Upper lobe of left lung (tissue), 6 donors: ENCODE measurements at places on chromosomes 5 and 9. TPM values are rescaled to one million over a fixed set of nuclear protein-coding genes. Genes with fewer than 3 reads are reported as not detected.

PCDHGA6 gene
- total RNA-seq: 7.3 TPM

ISL1 gene
- not detected for total RNA-seq

PLCXD3 gene
- 2.9 TPM for total RNA-seq

F2RL1 gene
- 9.7 TPM for total RNA-seq

COL15A1 gene
- total RNA-seq: 2.6 TPM

CAMK4 gene
- total RNA-seq: 1.9 TPM

C9orf43 gene
- 0.30 TPM for total RNA-seq

GABRG2 gene
- total RNA-seq: not detected

GAPT gene
- total RNA-seq: 1.8 TPM

PLAC8L1 gene
- total RNA-seq: not detected

DNA sequence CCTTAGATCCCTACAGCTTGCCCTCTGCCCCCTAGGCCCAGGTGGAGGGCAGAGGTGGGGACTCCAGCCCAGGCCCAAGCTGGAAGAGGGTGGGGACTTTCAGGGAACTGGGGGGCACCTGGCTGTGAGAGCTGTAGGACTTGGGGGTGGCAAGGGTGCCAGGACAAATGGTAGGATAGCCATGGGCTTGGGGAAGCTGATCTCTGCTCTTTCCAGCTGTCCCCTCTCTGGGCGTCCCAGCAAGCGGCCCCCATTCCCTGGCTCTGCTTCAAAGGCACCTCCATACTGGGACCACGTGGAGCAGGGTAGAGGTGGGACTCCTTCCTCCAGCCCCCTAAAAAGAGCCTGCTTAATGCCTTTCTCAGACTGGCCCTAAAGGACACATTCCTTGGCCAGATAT lies 385 bp downstream of the LTC4S start:
- no peaks in the 10 kb centered on the region for H3K27me3 ChIP-seq
- no peak for DNase-seq
- H3K4me3 ChIP-seq: no peak overlapping the region
- H3K27ac ChIP-seq: peak overlapping the region; percentile 82

- no peaks in the 10 kb centered on the region for H3K27me3 ChIP-seq
- DNase-seq: peak; percentile 74
- no peak overlapping the region for H3K4me3 ChIP-seq
- no peaks in the 10 kb centered on the region for H3K4me1 ChIP-seq
- H3K36me3 ChIP-seq: peaks cover 96% of the 10 kb centered on the region
Measured at GRCh38 chr9:133103183-133103986, 17.7 kb downstream of the RALGDS start.

- H3K4me3 ChIP-seq: peak within 1 kb of the TSS; percentile 99
- peak; percentile 99 for DNase-seq
- H3K36me3 ChIP-seq: no peaks in the 10 kb centered on the region
- peak within 1 kb of the TSS; percentile 86 for H3K27ac ChIP-seq
- peaks cover 14% of the 10 kb centered on the region for H3K4me1 ChIP-seq
- no peaks in the 10 kb centered on the region for H3K27me3 ChIP-seq
Measured at GRCh38 chr5:62412549-62413329, at the start of gene IPO11. IPO11 (plus strand) TSS chr5:62412763; CDS start chr5:62437280, 24,517 bp downstream.

- H3K4me1 ChIP-seq: peaks cover 19% of the 10 kb centered on the region
- no peak for DNase-seq
- no peaks in the 10 kb centered on the region for H3K27me3 ChIP-seq
- H3K36me3 ChIP-seq: no peaks in the 10 kb centered on the region
- no peak overlapping the region for H3K4me3 ChIP-seq
- peak overlapping the region; percentile 27 for H3K27ac ChIP-seq
Measured at GRCh38 chr9:113507256-113507655, 43.7 kb downstream of the RGS3 start.

DNA sequence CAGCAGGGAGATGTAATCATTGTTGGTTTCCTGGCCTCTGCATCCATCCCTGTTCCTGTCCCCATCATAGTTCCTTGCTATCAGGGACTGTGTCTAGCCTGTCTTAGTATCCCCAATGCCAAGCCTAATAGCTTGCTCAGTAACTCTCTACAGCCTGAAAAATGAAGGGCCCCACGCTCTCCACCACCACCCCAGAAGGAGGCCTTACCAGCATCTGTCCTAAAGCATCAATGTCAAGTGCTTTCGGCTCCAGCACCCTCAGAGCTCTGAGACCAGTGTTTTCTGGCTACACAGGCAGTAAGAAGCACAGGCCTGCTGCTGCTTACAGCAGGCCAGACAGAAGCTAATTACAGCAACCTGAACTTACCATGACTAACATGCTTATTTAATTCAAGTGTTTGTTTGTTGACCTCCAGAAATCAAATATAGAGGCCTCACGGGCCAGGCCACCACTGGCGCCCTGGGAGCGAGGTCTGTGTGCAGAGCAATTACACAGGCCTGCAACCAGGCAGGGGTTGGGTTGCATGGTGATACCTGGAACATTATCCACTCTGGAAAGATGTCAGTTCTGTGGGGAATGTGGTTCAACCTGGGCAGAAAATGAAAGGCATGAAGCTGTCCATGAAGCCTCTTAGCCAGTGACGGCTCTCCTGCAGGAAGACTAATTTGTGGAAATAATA lies 124.3 kb downstream of the SLC1A3 start:
- H3K27me3 ChIP-seq: no peaks in the 10 kb centered on the region
- no peaks in the 10 kb centered on the region for H3K4me1 ChIP-seq
- H3K36me3 ChIP-seq: no peaks in the 10 kb centered on the region
- no peak overlapping the region for H3K27ac ChIP-seq
- no peak for DNase-seq
- no peak overlapping the region for H3K4me3 ChIP-seq

DNA sequence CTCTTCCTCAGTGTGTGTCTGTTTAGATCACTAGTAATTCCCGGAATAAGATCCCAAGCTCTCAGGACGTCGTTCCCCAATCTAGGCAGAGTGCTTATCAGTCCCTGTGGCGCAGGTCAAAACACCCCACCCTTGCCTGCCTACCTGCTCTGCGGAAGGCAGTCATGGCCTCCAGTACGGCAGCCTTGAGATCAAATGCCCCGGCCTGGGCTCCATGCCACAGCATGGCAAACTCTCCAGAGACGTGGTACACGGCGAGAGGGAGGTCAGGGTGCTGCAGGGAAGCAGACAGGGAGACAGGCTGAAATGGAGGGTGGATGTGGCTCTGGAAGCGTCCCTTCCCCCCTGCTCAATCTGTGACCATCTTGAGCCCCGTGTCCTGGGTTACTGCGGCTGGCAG lies 12.0 kb upstream of the HDHD3 start:
- DNase-seq: no peak
- H3K4me1 ChIP-seq: no peaks in the 10 kb centered on the region
- H3K4me3 ChIP-seq: no peak overlapping the region
- H3K27ac ChIP-seq: no peak overlapping the region
- no peaks in the 10 kb centered on the region for H3K27me3 ChIP-seq
- H3K36me3 ChIP-seq: peaks cover 56% of the 10 kb centered on the region

DNA sequence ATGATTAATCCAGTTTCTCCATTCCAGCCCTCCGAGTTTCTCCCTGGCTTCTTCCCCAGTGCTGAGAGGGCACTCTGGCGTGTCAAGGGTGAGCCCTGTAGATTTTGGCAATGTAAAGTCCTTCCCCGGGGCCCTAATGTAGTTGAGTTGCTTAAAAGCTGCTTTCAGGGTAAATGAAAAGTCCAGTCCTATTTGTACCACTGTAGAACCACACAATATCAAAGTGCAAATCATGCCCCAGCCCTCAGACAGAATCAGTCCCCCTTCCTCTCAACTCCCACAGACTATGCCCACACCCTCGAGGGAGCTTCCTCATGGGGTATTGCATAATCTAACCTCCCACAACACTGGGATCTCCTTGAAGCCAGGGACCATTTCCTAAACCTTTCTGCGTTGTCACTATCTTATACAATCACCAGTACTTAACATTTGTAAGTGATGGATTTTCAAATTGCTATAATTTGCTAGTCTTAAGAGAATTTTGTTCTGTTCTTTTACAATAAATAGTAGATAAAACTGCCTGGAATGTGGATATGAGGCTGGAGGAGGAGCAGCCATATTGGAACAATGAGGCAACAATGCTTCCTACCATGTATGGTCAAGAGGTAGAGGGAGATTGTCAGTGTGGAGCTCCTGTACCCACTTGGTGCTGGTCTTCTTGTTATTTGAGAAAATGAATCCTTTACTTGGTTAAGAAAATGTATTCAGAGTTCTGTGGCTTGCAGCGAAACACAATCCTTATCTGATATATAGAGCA lies 34.4 kb downstream of the ZNF366 start:
- H3K27me3 ChIP-seq: no peaks in the 10 kb centered on the region
- H3K36me3 ChIP-seq: no peaks in the 10 kb centered on the region
- peak overlapping the region; percentile 26 for H3K27ac ChIP-seq
- H3K4me1 ChIP-seq: peaks cover 9% of the 10 kb centered on the region

DNA sequence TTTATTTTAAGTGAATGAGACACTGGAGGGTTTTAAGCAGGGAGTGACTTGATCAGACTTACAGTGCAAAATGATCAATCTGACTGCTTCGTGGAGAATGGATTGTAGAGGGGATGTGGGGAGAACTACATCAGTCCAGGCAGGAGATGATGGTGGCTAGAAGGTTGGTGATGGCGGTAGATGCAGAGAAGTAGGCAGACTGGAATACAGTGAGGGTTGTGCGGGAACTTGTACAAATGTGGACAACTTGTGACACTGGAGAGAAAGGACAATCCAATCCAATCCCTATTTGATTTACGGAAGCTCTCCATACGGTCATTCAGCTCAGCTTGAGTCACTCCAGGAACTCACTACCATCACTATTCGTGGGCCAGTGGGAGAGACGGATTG lies 593 bp downstream of the TIGD6 start:
- H3K4me1 ChIP-seq: peaks cover 27% of the 10 kb centered on the region
- H3K4me3 ChIP-seq: peak overlapping the region; percentile 80
- peaks cover 17% of the 10 kb centered on the region for H3K36me3 ChIP-seq
- H3K27me3 ChIP-seq: no peaks in the 10 kb centered on the region
- no peak for DNase-seq

DNA sequence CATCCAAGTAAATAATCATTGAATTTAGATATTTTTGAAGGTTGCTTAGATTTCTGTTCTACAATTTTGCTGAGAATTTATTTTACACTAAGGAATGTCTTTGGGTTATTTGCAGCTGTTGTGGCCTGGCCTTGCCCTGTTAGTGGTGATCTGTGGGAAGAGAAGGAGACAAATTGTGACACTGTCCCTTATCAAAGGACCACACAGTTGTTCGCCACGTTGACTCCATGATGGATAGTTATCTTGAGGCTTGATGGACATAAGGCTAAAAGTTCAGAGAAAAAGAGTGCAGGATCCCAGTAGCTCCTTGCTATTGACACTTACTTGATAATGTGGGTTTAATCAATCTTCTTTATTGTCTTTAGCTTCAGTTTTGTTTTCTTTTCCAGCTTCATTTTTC lies 186.6 kb upstream of the MEF2C start:
- H3K4me3 ChIP-seq: no peak overlapping the region
- DNase-seq: no peak
- H3K36me3 ChIP-seq: no peaks in the 10 kb centered on the region

DNA sequence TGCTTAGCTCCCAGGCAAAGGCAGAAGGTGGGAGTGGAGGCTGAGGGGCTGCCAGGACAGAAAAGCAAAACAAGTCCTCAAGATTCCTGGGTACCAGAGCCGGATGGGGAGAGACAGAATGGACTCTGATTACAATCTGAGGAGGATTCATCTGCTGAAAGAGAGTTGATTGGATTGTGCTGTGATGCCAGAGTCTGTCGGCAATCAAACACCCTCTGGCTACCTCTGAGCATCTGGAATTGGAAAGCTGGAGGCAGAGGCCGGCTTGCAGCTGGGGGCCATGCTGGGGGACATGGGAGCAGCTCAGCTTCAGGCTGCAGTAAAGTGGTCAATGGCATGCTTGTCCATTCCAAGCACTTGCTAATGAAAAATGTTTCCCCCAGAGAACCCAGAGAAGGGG lies 59.3 kb downstream of the ASTN2 start:
- H3K36me3 ChIP-seq: no peaks in the 10 kb centered on the region
- H3K4me3 ChIP-seq: no peak overlapping the region
- no peak for DNase-seq
- no peak overlapping the region for H3K27ac ChIP-seq

GRCh38 chr9:13372510-13372909 lies 93.0 kb upstream of the MPDZ start:
- no peak overlapping the region for H3K4me3 ChIP-seq
- H3K27me3 ChIP-seq: no peaks in the 10 kb centered on the region
- no peaks in the 10 kb centered on the region for H3K36me3 ChIP-seq
- no peak for DNase-seq
- H3K4me1 ChIP-seq: no peaks in the 10 kb centered on the region
- H3K27ac ChIP-seq: no peak overlapping the region

GRCh38 chr9:91836515-91836914 lies 113.5 kb downstream of the ROR2 start:
- peak; percentile 68 for DNase-seq
- no peak overlapping the region for H3K27ac ChIP-seq
- no peaks in the 10 kb centered on the region for H3K27me3 ChIP-seq
- no peak overlapping the region for H3K4me3 ChIP-seq
- H3K36me3 ChIP-seq: no peaks in the 10 kb centered on the region
